ENCODE measurements at places on chromosomes 1 and 21. TPM values are rescaled to one million over a fixed set of nuclear protein-coding genes. Genes with fewer than 3 reads are reported as not detected.

DNA sequence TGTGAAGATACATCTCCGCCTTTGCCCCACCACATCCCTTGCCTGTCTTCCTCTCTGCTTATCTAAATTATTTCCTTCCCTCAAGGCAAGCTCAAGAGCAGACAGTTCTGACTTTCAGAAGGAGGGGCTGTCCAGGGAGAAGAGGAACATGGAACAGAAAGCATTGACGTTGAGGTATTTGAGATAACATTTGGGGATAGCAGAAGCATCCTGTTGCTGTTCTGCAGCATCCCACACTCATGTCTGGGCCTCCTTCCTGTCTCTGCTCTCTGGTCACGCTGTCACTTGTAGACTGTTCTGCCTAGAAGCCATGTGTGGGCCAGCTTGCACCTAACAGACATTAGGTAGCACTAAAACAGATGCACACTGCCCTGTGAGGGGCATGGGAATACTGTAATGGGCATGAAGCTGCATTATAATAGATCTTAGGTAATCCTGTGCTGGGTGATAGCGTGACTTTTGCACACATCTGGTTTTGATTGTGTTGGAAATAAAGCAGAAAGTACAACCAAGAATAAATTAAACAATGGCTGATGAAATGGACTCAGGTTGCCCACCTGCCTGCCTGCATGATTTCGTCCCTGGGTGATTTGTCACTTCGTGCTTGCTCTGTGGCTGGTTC lies 660 bp upstream of the RD3 start:
- no peak for DNase-seq

DNA sequence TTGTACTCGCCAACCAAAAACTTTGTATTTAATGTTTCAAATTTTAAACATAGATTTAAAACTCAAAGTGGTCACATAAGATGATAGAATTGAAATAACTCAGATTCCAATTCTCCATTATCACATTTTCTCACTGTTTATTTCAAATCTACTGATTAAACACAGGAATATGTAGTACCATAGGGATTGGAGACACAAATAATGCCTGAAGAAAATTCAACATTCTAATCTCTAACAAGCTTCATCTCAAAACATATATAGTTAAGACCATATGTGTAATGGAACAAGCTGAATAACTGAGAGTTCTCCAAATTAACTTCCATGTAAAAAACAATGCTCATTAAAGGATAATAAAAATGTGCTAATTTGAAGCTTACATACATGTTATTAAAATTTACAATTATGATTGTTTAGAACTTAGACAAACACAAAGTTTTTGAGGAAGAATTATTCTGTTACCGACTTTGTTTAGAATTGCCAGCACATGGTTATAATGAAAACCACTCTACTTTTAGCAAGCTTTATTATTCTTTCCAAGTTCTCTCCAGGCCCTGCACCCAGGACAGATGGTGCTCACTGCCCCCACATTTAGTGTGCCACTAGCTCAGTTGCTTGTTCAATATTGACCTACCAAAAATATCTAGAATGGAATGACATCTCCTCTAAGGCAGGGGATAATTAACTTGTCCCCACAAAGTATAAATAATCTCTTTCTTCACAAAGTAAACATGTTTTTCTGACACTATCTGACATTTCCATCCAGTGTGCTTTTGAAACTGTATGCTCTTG lies 467.2 kb downstream of the TTLL7 start:
- no peak for DNase-seq

DNA sequence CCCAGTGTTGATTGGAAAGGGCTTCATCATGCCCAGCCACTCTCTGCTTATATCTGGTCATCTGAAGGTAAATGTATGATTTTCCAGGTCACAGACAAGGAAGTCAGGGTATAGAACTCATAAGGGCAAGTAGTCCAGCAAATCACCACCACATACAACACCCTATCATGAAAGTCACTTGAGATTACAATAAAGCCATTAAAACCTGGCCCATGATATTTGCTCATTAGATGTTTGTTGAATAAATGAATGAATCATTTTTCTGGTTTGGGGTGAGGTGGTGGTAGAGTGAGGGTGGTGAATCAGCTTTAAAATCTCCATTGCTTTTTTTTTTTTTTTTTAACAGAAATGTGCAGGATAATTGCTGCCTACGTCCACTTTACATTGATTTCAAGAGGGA lies 91.9 kb downstream of the TGFB2 start:
- DNase-seq: no peak

DNA sequence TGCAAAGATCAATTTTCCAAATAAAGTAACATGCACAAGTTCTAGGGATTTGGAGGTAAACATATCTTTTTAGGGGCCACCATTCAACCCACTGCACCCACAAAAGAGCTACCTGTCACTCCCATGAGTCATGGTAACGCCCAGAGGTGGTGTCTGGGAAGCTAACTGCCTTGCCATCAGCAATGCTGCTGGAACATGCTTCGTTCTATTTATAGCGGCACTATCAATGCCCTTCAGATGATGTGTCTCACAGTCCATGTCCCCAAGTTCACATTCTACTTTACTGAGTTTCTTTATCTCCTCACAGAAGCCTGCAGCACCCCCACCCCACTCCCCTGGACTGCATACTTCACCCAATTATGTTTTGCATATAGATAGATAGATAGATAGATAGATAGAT lies 95.4 kb downstream of the LPAR3 start:
- DNase-seq: no peak

Gene C1orf115
- 5.5 TPM for total RNA-seq

- no peak for DNase-seq
Observed at GRCh38 chr21:31660259-31660565, 719 bp downstream of the SOD1 start.

DNA sequence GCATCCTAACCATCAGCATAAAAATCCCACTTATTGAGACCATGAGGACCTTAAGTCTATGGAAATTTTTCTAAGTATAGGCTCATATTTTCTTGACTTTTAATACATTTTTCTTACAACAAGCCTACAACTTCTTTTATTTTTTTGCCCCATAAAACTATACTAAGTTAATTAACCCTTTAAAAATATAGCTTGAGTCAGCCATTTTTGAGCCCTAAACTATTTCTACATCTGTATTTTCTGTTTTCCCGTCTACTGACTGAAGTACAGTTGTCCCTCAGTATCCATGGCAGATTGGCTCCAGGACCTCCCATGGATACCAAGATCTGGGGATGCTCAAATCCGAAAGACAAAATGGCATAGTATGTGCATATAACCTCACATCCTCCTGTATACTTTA lies 55.0 kb downstream of the CHD1L start:
- no peak for DNase-seq

DNA sequence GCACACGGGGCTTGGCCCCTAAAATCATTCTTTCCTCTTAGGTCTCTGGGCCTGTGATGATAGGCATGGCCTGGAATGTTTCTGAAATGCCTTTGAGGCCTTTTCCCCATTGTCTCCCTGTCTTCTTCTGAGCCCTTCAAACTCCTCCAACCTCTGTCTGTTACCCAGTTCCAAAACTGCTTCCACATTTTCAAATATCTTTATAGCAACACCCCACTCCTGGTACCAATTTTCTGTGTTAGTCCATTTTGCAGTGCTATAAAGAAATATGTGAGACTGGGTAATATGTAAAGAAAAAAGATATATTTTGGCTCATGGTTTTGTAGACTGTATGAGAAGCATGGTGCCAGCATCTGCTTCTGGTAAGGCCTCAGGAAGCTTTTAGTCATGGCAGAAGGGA lies 158.8 kb downstream of the TM2D1 start:
- DNase-seq: no peak

Gene TMEM61
- total RNA-seq: not detected

DNA sequence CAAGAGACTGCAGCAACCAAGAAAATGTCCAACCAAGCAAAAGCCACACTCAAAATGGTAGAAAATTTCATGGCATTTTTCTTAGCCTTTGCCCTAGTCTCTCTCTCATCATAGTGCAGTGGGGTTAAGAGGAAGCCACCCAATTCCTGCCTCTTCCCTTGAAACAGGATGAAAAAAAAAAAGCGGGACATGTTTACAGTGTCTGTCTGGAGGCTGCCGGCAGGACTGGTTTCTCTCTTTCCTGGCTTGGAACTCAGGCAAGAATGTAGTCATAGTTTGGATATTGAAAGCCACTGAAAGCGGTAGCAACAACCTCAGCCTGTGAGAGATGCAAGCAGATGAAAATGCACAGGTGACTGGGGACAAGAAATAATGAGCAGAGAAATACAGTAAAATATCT lies 13.3 kb upstream of the TNFSF18 start:
- no peak for DNase-seq

DNA sequence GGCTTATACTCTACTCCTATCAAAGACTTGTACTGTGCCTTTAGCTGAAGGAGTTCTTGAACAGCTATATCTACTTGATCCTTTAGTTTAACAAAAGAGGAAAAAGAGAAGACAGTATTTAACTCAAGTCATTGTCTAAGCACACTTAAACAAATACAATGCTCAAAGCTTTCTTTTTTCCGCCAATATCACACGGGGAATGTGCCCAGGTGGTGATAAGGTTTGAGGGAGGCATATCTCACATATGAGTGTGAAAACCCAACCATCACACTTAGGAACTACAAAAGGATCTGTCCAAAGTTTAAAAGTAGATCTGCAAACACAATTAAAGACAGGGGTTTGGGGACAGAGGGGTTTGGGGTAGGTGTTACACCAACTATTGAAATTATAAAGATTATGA lies 59.0 kb upstream of the SLC30A10 start:
- no peak for DNase-seq

Gene CFAP74
- not detected for total RNA-seq

DNA sequence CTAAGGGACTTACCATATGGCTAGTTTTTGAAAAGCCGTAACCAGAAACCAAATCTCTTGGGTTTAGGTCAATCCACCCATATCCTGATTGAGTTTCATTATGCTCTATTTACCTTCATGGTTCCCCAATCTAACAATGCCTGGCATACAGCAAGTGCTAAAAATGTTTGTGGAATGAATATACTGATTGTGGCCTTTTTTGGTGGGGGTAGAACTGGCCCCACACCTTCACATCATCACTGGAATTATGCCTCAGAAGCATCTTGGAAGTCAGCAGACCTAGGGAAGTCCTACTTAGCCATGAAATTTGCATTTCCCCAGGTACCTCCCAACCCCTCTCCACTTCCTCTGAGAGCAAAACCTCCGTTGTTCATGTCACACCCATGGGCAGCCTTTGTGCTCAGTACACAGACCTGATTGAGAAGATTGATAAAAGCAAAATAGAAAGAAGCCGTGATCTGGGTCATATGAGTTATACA lies 17.8 kb upstream of the SLAMF1 start:
- DNase-seq: no peak

DNA sequence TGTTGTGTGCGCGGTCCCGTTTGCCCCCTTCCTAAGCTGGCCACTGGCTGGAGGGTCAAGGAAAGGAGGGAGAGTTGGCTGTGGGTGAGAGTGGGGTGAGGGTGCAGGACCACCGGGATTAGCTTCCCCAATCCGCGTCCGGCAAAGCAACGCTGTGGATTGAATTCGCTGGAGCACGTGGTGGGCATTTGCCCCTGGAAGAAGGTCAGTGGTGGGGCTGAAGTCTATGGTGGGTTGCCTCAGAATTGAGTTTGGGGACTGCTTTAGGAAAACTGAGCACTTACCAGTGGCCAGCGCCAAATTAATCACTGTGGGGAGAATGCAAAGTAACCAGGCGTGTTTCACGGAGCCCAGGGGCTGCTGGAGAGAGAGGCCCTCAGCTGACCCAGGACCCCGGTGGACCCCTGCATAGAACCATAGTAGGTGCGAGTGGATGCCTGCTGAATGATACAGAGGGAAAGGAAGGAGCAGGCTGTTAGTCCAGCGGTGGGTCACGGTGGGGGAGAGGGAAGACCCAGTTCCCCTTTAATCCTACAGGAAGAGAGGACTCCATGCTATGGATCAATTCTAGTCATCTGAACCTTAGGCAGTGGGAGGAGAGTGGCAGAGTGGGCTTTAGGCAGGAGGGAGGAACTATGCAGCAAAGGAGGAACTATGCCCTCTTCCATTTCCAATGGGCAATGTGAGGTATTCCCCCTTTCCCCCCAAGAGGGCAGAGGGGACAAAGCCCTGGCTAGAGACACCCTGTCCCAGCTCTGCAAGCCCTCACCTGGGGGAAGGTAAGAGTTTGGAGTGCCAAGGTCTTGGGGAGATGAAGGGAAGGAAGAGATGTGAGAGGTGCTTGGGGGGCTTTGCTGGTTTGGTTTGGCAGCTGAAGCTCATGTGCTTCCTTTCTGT lies 1.2 kb downstream of the TNFRSF8 start:
- DNase-seq: no peak
